Right ventricle myocardium inferior (tissue), 1 donor: ENCODE measurements at places on chromosomes 6 and 20. TPM values are rescaled to one million over a fixed set of nuclear protein-coding genes. Genes with fewer than 3 reads are reported as not detected.

GRCh38 chr20:19330038-19330437, 117.6 kb downstream of the SLC24A3 start:
- DNase-seq = no peak

DNA sequence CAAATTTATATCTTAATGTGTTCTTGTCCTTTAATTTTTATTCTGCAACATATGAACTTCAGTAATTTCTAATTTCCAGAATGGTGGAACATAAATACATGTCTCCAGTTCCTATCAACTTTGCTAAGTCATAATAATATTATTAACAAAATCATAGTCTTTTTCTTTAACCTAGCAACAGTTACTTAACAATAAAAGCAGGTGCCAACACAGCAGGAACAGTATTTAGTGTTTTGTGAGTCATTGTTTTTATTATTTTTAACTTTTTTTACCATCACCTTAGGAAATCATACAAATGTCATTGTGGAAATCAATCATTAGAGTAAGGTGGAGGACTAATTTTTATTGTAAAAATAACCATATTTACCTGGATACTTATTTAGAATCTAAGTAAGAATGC, 133.5 kb downstream of the PLCB1 start:
- DNase-seq = no peak

DNA sequence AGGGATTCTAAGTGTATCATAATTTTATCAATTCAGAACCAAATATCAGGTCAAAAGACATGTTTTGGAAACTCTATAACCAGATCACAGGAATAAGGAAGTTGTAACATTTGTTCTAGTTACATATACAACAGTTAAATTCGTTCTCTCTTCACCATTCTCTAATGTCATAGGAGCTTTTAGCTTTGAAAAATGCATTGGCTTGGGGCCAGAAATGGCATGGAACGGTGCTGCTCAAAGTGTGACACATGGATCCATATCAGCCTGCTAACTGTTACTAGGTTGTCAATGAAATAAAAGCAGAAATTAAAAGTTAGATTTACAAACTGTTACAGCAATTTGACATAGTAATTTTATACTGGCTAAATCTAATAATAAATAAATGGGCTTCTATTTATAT, 120.3 kb downstream of the LCA5 start:
- DNase-seq = no peak

GRCh38 chr20:25465243-25466135, 58.0 kb downstream of the GINS1 start:
- DNase-seq = no peak

GRCh38 chr20:44762466-44763140, 16.9 kb downstream of the KCNK15 start:
- DNase-seq = no peak

GRCh38 chr6:67676892-67677291, 958.2 kb upstream of the ADGRB3 start:
- DNase-seq = no peak

GRCh38 chr20:15396026-15396425, 1058.6 kb upstream of the FLRT3 start:
- DNase-seq = no peak

- no peak for DNase-seq
Observed at GRCh38 chr6:126701676-126702560, 362.0 kb downstream of the CENPW start.

DNA sequence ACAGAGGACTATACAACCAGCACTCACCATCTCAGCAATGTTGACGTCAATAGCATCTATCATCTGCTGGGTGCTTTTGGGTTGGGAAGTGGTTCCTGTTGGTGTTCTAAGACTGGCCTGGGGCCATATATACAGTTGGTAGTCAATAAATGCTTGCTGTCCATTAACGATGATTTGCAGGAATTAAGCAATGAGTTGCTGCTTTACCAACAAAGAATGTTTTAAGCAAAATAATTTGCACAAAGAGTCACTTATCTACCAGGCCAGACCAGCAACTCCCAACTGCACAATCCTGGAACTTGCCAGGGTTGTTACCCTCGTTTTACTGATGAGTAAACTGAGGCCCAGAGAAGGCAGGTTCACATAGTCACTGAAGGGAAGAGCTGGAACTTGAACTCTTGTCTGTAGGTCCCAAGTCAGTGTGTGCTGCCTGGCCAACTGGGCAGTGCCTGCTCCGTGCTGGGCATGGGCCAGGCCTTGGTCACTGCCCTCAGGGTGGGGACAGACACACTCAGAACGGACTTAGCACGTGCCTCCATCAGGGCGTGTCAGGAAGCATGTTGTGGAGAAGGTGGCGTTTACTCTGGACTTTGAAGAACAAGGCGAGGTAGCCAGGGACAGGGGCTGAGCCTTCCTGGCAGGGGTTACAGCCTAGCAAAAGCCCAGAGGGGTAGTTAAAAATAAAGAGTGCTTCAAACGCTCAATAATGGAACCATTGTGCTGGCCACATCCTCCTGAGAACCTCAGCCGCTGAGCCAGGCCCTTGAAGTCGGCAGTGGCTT, 2.5 kb upstream of the SRC start:
- no peak for DNase-seq

GRCh38 chr20:33846291-33846935, 35.3 kb downstream of the CHMP4B start:
- no peak for DNase-seq

DNA sequence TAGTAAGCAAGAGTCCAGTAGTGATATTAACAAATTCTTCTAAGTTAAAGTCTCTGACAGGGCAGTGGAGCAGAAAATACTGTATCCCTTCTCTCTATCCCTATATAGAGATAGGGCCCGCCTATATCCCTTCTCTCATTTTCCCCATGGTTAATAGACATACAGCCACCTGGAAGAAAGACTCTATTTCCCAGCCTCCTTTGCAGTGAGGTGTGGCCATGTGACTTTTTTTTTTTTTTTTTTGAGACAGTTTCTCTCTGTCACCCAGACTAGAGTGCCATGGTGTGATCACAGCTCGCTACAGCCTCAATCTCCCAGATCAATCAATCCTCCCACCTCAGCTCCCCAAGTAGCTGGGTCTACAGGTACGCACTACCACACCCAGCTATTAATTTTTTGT, 16.7 kb upstream of the CDK5RAP1 start:
- DNase-seq = no peak

DNA sequence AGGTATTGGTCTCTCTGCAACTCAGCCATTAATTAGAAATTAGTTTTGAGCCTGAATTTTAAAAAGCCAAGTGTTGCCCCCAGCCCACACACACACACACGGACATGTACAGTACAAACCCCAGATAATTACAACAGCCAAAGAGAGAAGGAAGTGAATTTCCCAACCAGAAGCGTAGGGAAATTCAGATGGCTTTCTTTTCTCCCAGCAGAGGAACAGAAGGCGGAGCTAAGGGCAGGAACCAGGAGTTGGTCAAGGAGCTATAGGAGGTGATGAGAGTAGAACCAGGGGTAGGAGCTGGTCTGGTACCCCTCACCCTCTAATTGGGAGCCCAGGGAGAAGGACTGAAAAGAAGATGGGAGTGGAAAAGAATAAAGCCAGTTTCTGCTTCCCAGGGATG, 3.9 kb upstream of the ZBTB9 start:
- no peak for DNase-seq

GRCh38 chr6:129239825-129240491, 357.0 kb downstream of the LAMA2 start:
- no peak for DNase-seq

DNA sequence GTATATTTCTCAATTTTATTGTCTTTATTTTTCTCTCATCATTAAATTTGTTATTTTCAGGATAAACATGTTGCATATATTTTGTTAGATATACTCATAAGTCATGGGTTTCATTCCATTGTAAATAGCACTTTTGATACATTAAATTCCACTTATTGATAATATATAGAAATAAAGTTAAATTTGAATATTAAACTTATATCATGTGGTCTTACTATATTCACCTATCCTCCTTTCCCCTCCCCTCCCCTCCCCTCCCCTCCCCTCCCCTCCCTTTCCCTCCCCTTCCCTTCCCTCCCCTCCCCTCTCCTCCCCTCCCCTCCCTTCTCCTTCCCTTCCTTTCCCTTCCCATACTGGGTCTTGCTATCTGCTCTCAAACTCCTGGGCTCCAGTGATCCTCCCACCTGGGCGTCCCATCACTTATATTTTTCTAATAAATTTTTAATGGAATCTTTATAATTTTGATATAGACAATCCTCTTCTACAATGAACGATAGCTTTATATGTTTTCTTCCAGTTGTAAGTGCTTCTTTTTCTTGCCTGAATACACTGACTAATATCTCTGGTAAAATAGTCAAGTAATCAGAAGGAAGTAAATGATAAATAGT, 692.4 kb downstream of the C6orf118 start:
- DNase-seq = no peak

GRCh38 chr20:35431621-35432429, 6.2 kb downstream of the GDF5 start:
- no peak for DNase-seq

DNA sequence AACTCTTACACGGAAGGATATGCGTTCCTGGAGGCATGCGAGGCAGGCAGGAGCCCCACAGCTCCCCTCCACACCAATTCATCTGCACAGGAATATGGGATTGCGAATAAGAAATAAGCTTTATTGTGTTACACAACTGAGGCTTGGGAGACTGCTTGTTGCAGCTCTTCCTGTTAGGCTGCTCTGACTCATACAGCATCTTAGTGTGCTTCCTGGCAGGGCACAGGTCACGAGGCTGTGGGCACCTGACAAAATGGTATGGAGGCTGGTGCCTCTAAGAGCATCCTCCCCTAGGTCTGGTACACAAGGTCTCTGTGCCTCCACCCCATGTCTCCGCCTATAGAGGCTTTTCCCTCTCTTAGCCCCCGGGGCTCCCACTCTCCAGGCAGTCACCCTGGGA, 6.8 kb downstream of the SLC22A3 start:
- no peak for DNase-seq

GRCh38 chr6:1586256-1586655, 23.5 kb upstream of the FOXC1 start:
- no peak for DNase-seq

SLCO4A1 gene
- 15.5 TPM for total RNA-seq

C20orf202 gene
- total RNA-seq = 0.14 TPM

EPB41L1 gene
- 21.5 TPM for total RNA-seq

HTR1B gene
- total RNA-seq = not detected

ID4 gene
- total RNA-seq = 1.6 TPM

C6orf118 gene
- total RNA-seq = not detected

GMPR gene
- 125 TPM for total RNA-seq

SOBP gene
- total RNA-seq = 16.4 TPM

CST5 gene
- total RNA-seq = not detected
